AG04449 (cell line): ENCODE measurements at places on chromosomes 12 and 14.

GRCh38 chr14:59439256-59439965, 25.8 kb downstream of the GPR135 start:
- DNase-seq, result peak; percentile 52

DNA sequence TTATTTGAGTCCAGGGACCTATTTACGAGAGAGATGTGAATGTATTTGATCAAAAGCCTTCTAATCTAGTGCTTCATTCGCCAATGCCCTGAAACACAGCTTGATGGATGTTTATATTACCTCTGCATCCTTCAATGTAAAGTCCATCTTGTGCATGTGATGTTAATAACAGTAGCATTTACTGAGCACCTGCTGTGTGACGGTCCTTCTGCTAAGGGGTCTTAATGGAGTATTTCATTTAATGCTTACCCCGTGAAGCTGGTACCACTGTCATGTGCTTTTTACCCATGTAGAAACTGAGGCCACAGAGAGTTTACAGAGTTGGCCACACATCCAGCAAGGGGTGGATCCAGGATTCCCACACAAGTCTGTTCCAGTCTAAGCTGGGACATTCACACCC, 237.3 kb downstream of the ADGRD1 start:
- no peak for DNase-seq

DNA sequence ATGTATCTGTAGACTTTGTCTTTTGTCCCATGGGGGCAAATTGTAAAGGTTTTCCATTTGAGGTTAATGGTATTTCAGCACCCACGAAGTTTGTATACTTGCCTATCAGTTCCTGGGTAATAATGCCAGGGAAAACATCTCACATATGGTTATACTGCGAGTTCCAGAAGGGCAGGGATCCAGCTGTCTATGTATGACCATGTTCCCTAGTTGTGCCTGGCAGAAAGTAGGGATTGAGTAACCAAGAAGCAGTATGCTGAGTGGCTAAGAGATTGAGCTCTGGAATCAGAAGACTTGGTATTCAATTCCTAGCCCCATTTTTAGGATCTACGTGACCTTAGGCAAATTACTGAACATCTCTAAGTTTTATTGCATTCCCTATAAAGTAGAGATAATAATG, 173.2 kb upstream of the PWP1 start:
- DNase-seq, result no peak

GRCh38 chr12:31722580-31722979, 6.2 kb downstream of the AMN1 start:
- DNase-seq, result no peak

- DNase-seq, result no peak
Observed at GRCh38 chr12:14950421-14950820, 11.0 kb downstream of the ARHGDIB start.

- DNase-seq, result no peak
Observed at GRCh38 chr12:65217086-65217485, 47.7 kb downstream of the LEMD3 start.

DNA sequence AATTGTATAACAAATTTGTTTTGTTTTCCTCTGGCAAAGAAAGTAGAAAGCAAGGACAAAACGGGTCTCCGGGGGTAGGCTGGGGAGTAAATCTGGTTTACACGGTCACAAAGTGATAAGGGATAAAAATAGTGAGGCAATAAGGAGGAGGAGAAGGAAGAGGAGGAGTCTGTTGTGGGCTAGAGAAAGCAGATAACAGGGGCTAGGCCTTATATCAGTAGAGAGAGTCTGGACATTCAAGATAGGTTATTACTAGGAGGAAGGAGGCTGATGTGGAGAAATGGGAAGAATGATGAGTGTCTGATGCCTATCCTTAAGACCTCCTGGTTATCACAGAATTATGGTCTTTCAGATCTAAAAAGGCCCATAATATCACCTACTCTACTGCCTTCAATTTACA, 83.2 kb upstream of the SSTR1 start:
- DNase-seq, result no peak

GRCh38 chr12:120131116-120131515, 14.6 kb upstream of the RAB35 start:
- DNase-seq, result no peak

DNA sequence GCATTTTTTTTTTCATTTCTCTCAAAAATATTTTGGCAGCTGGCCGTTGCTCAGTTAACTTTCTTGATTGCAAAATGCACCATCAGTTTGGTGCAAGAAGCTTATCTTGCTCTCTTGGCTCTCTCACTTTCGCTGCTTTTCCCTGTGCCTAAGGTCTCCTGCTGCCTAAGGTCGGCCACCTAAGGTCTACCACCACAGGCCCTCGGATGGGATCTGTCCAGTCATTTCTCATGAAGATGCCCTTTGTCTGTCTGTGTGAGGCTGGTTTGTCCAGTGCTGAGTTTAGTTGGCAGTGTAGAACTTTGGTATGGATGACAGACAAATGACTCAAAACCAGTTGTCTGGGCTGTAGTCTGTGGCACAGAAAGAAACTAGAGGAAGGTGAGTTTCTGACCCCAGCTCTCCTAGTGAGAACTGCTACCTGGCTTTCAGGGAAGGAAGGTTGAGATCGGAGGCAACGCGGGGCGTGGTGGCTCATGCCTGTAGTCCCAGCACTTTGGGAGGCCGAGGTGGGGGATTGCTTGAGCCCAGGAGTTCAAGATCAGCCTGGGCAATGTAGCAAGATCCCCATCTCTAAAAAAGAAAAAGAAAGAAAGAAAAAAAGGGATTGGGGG, 2.6 kb downstream of the MLXIP start:
- no peak for DNase-seq

- no peak for DNase-seq
Observed at GRCh38 chr12:40011775-40012129, 94.1 kb downstream of the SLC2A13 start.

DNA sequence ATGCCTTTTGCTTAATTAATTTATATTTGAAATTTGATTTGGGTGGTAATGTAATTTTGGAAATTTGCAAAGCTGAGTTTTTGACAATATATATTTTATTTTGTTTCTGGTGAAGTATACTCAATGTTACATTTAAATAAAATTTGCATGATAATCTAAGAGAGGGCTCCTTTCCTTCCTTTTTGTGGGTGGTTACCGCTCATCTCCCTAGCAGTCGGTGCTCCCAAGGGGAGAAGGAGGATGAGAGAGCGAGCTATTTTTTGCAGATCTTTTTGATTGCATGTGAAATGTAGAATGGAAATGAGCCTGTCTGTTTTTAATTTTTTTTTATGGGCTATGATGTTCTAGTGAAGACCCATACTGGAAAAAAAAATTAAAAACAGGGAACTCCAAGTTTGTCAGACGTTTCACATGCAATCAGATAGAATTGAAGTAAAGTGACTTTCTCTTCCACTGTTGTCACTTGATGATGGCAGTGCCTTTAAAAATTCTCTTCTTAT, 39.8 kb downstream of the MSRB3 start:
- DNase-seq, result no peak

DNA sequence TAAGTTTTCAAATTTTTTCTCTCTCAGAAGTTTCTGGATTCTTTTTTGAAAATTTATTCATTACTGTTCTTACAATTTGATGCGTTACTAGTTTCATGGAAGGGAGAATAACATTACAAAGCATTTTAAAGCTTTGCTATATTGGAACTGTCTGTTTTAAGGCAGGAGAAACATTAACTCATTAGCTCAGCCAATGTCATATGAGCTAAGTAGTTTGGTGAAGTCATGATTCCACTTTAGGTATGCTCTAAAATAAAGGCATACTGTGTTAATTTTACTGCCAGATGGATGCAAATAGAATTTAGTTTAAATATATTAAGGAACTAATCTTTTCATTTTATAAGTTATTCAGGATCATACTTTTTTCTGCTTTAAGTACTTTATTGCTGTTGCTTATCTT, 46.0 kb downstream of the ARID2 start:
- no peak for DNase-seq

- DNase-seq, result no peak
Observed at GRCh38 chr12:110366321-110367142, 37.0 kb downstream of the ANAPC7 start.

- DNase-seq, result no peak
Observed at GRCh38 chr14:55333711-55334485, 62.7 kb downstream of the FBXO34 start.

DNA sequence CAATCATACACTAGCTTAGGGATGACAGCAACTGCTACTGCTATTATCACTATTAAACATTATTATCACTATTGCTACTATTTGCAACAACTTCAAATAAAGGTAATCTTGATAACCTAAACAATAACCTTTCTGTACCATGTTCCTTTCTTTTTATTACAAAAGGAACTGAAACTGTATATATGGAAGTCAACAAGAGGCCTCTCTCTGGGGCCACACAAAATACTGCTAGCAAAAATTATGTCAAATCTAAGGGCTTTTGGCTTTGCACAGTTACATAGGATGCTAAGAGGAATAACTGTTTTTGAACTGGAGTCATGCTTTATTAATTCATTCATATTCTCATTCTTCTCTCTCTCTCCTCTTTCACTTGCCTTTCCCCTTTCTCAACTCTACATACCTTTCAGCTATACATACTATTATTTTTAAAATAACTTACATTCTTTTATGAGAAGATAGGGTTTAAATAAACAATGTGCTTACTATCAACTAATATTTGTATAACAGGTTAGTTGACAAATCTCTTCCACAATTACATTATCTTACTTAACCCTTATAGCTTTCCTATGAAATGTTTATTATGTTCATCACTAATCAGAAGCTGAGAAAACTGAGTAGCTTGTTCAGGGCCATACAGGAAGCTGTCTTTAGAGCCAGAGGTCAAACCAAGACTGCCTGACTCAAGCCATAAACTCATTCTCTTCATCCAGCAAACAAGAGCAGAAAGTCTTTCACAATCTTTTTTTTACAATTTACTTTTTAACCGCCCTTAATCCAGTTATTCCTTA, 25.7 kb downstream of the SPTSSA start:
- DNase-seq, result no peak

DNA sequence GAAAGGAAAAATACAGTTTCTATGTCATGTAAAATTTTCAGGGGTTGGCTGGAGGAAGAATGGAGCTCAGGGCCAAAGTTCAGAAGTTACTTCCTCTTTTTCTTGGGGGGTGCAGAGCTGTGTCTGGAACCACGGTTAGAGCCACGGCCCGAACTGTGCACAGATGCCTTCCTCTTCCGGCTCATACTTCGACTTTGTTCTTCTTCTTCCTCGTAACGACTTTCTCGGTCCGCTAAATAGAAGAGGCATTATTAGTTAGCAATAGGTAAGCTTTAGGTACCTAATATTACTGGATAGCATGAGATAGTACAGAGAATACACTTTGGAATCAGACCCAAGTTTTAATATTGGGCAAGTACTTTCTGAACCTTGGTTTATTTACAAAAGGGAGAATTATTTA, 31.2 kb downstream of the SUPT16H start:
- no peak for DNase-seq

GRCh38 chr12:1907652-1908611, 10.5 kb downstream of the CACNA2D4 start:
- no peak for DNase-seq
